ENCODE measurements at places on chromosomes 3 and 15.

DNA sequence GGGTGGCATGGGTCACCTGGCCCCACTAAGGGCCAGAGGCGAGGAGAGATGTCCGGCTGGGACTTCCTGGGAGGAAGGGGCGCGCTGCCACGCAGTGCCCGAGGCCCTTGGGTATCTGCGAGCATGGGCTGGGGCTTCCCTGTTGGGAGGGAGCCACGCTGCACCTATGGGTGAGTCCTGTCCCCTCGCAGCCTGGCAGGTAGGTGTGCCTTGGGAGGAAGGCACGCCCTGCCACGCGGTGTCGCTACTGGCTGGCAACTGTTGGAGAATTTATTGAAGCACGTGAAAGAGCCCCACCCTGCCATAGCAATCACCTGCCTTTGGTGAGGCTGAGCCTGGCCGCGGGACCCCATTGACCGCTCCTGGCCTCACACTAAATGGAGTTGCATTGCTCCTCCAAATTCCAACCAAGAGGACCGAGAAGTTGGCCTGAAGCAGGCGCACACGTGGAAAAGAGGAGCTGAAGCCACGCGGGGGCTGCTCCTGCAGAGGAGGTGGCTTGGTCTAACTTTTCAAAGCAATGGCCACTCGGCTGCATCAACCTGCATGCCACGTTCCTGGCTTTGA, 134.2 kb downstream of the TJP1 start:
- no peak for DNase-seq

- DNase-seq, result no peak
Measured at GRCh38 chr3:70137366-70137765, 137.8 kb downstream of the SAMMSON start.

- DNase-seq, result no peak
Measured at GRCh38 chr15:37218351-37218916, 118.1 kb upstream of the MEIS2 start.

GRCh38 chr3:148735597-148735996, 37.9 kb downstream of the AGTR1 start:
- peak; percentile 35 for DNase-seq

- DNase-seq, result no peak
Measured at GRCh38 chr3:112365035-112365434, 32.1 kb downstream of the CD200 start.

Measured in NCI-H2029 (cell line).